ENCODE measurements at places on chromosomes 6 and 20.

GRCh38 chr6:110853754-110854477, 20.7 kb upstream of the AMD1 start:
- no peaks in the 10 kb centered on the region for H3K36me3 ChIP-seq
- peak overlapping the region; percentile 63 for H3K27ac ChIP-seq
- no peaks in the 10 kb centered on the region for H3K4me1 ChIP-seq

DNA sequence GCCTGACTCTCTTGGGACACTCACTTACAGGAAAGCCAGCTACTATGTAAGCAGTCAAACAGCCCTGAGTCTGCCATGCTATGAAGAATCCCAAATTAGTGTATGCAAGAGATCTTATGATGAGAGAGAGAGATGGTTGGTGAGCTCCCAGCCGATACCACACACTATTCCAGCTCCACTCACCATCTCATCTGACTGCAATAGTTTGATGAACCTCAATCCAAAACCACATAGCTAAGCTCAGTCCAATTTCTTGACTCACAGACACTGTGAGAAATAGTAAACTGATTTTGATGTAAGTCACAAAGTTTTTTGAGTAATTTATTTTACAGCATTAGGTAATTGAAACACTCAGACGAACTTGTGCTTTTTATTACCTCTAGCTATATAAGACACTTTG, 441.4 kb downstream of the COL12A1 start:
- H3K27me3 ChIP-seq, result no peaks in the 10 kb centered on the region
- H3K4me1 ChIP-seq, result no peaks in the 10 kb centered on the region
- H3K27ac ChIP-seq, result no peak overlapping the region
- H3K36me3 ChIP-seq, result no peaks in the 10 kb centered on the region

DNA sequence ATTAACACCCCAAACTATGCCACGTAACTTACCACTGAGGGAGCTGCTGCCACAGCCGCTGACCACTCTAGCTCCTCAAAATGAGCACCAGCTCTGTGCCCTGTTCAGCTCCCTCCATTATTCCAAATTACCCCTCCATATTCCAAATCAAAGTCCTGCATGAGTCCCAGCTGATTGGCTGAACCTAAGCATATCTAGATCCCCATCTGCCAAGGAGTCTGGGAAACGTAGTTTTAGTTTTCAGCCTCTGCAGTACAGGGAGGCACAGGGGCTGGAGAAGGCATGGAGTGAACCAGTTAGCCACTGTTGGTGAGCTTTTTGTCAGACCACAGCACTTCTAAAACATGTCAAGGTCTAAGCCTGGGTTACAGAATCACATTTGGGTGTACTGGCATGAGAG, 15.9 kb downstream of the UNC5CL start:
- no peak overlapping the region for H3K4me3 ChIP-seq
- no peak overlapping the region for H3K27ac ChIP-seq
- H3K27me3 ChIP-seq, result no peaks in the 10 kb centered on the region
- H3K36me3 ChIP-seq, result no peaks in the 10 kb centered on the region

DNA sequence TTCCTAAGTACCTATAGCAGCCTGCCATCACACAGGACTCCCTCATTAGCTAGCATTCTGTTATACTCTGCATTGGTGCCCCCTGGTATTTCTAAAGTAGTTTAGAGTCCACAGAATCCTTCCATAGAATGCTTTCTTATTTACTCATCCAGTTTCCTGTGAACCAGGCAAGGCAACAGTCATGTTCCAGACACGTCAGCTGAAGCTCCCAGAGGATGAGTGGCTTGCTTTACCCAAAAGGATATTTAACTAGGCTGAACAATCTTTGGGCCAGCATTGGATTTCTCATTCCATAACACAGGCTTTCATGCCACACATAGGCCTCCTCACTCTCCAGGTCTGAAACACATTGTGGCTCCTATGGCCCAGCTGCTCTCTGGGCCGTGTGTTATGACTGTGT, 203.8 kb upstream of the MAP3K7 start:
- H3K4me3 ChIP-seq, result no peak overlapping the region
- no peak for DNase-seq
- H3K36me3 ChIP-seq, result no peaks in the 10 kb centered on the region
- H3K4me1 ChIP-seq, result peaks cover 3% of the 10 kb centered on the region
- no peaks in the 10 kb centered on the region for H3K27me3 ChIP-seq
- H3K27ac ChIP-seq, result no peak overlapping the region

- H3K36me3 ChIP-seq, result no peaks in the 10 kb centered on the region
- DNase-seq, result no peak
- no peak overlapping the region for H3K27ac ChIP-seq
- peaks cover 7% of the 10 kb centered on the region for H3K4me1 ChIP-seq
These were observed 279.1 kb downstream of the FARS2 start for GRCh38 chr6:5540370-5540769.

DNA sequence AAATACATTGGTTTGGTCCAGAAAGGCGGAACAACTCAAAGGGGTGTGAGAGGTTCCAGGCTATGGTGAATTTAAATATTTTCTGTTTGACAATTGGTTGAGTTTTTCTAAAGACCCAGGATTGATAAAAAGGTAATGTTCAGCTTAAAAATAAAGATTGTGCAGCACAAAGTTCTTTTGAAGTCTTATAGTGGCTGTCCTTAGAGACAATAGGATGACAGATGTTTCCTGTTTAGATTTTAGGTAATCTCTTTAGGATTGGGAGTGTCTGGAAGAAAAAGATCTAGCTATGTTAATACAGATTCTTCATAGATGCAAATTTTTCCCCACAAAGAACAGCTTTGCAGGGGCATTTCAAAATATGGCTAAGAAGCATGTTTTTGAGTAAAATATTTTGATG, 119.7 kb downstream of the GRIK2 start:
- no peak overlapping the region for H3K27ac ChIP-seq
- DNase-seq, result no peak
- H3K4me1 ChIP-seq, result no peaks in the 10 kb centered on the region
- H3K4me3 ChIP-seq, result no peak overlapping the region
- no peaks in the 10 kb centered on the region for H3K36me3 ChIP-seq
- no peaks in the 10 kb centered on the region for H3K27me3 ChIP-seq

DNA sequence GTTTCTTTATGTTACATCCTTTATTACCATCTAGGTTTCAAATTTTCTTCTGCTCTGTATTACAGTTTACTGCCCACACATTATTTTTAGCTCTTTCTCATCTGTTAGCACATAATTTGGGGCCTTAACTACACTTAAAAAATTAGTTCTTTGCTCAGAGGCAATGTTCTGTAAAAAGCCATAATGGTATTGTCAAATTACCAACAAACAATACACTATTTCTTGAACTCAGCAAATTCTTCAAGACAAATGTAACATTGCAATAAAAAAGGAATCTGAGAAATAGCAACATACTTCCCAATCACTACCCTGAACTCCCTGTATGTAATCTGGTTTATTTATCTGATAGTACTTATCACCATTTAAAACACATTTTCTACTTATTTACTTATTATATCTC, 448.6 kb upstream of the OPRM1 start:
- H3K27ac ChIP-seq, result no peak overlapping the region
- no peak overlapping the region for H3K4me3 ChIP-seq
- no peaks in the 10 kb centered on the region for H3K27me3 ChIP-seq
- no peaks in the 10 kb centered on the region for H3K36me3 ChIP-seq
- DNase-seq, result no peak

- DNase-seq, result no peak
- no peaks in the 10 kb centered on the region for H3K27me3 ChIP-seq
- peaks cover 4% of the 10 kb centered on the region for H3K36me3 ChIP-seq
- no peaks in the 10 kb centered on the region for H3K4me1 ChIP-seq
These were observed 29.2 kb downstream of the AKAP7 start for GRCh38 chr6:131164506-131164905.

- no peak for DNase-seq
- H3K27me3 ChIP-seq, result no peaks in the 10 kb centered on the region
- no peak overlapping the region for H3K27ac ChIP-seq
- peaks cover 4% of the 10 kb centered on the region for H3K4me1 ChIP-seq
These were observed 20.1 kb upstream of the HELZ2 start for GRCh38 chr20:63594043-63594561.

DNA sequence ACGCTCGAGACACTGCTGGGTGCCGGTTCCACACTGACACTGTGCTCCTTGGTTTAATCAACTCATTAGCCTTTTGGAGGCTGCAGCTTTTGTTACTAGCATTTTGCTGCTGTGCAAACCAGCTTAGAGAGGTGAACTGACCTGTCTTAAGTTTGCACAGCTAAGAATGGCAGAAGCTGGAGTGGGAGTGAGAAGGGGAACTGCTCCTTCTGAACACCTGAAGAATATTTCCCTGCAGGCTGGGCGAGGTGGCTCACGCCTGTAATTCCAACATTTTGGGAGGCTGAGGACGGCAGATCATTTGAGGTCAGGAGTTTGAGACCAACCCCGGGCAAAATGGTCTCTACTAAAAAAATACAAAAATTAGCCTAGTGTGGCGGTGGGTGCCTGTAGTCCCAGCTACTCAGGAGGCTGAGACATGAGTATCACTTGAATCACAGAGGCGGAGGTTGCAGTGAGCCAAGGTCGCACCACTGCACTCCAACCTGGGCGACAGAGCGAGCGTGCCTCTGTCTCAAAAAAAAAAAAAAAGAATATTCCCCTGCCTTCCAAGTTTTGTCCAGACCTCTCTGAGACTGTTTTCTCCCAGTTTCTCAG, 5.0 kb downstream of the CEBPB start:
- no peak for DNase-seq
- no peaks in the 10 kb centered on the region for H3K27me3 ChIP-seq

DNA sequence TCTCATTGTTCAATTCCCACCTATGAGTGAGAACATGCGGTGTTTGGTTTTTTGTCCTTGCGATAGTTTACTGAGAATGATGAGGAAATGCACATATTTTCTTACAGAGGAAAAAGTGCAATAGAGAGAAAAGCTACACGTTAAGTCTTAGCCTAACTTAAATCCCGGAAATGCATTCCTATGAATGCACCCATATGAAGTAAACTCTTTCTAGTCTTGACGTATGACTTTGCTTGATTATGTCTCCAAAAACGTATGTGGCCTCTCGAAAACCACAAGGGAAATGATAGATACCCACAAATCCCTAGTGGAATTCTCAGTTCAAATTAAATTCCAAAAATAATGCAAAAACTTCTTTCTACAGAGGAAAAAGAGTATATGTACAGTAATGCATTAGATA, 90.7 kb upstream of the SASH1 start:
- no peak overlapping the region for H3K27ac ChIP-seq
- H3K4me1 ChIP-seq, result peaks cover 6% of the 10 kb centered on the region
- no peak for DNase-seq
- no peaks in the 10 kb centered on the region for H3K27me3 ChIP-seq
- H3K36me3 ChIP-seq, result no peaks in the 10 kb centered on the region
- no peak overlapping the region for H3K4me3 ChIP-seq

- no peaks in the 10 kb centered on the region for H3K36me3 ChIP-seq
- DNase-seq, result no peak
- H3K4me1 ChIP-seq, result no peaks in the 10 kb centered on the region
- H3K27ac ChIP-seq, result no peak overlapping the region
These were observed 31.4 kb downstream of the HIVEP2 start for GRCh38 chr6:142913511-142914047.

DNA sequence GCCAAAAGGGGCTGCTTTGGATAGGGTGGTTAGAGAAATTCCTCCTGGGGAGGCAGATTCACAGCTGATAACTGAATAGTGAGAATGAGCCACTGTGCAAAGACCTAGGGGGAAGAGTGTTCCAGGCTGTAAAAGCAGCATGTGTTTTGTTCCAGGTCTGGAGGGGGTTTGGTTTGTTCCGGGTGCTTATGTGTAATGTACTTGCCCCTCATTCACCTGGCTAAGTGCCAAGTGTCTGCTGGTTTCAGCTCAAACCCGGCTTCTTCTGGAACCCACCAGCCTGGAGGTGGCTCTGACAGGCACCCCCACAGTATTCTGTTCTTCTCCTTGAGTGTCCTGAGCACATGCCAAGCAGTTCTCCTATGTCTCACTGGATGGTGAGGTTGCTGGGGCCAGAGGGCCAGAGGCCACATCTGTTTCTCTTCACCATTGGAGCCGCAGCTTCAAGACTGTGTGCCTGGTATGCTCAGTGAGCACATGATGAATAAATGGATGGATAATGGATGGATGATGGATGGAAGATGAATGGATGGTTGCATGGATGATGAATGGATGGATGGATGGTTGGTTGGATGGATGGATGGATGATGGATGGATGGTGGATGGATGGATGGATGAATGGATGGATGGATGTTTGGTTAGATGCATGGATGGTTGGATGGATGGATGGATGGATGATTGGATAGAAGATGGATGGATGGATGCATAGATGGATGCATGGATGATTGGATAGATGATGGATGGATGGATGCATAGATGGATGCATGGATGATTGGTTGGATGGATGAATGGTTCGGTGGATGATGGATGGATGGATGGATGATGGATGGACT, 227.6 kb downstream of the BMP7 start:
- no peaks in the 10 kb centered on the region for H3K36me3 ChIP-seq
- H3K27ac ChIP-seq, result no peak overlapping the region
- H3K4me3 ChIP-seq, result no peak overlapping the region
- DNase-seq, result no peak
- H3K27me3 ChIP-seq, result peaks cover 19% of the 10 kb centered on the region
- H3K4me1 ChIP-seq, result peaks cover 48% of the 10 kb centered on the region

DNA sequence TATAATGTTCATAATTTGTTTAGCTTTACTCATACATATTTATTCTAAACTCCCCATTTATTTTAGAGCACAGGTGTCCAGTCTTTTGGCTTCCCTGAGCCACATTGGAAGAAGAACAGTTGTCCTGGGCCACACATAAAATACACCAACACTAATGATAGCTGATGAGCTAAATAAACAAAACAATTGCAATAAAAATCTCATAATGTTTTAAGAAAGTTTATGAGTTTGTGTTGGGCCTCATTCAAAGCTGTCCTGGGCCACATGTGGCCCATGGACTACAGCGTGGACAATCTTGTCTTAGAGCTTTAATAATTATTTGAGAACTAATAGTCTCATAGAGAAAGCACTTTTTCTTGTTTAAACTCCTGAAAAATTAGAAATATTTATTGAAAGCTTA, 131.3 kb downstream of the MYO6 start:
- H3K27ac ChIP-seq, result no peak overlapping the region
- H3K27me3 ChIP-seq, result no peaks in the 10 kb centered on the region
- H3K4me3 ChIP-seq, result no peak overlapping the region
- H3K36me3 ChIP-seq, result peaks cover 10% of the 10 kb centered on the region
- no peak for DNase-seq

DNA sequence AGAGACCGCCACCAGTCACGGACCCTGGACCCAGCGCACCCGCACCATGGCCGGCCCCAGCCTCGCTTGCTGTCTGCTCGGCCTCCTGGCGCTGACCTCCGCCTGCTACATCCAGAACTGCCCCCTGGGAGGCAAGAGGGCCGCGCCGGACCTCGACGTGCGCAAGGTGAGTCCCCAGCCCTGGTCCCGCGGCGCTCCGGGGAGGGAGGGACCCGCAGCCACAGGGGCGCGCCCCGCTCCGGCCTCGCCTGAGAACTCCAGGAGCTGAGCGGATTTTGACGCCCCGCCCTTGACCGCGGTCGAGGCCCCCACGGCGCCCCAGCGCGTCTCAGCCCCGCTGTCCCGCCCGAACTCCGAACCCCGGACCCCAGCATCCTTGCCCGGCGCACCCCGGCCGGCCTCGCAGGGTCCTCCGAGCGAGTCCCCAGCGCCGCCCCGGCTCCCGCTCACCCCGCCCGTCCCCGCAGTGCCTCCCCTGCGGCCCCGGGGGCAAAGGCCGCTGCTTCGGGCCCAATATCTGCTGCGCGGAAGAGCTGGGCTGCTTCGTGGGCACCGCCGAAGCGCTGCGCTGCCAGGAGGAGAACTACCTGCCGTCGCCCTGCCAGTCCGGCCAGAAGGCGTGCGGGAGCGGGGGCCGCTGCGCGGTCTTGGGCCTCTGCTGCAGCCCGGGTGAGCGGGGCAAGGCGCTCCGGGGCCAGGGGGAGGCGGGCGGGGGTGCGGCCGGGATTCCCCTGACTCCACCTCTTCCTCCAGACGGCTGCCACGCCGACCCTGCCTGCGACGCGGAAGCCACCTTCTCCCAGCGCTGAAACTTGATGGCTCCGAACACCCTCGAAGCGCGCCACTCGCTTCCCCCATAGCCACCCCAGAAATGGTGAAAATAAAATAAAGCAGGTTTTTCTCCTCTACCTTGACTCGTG, at the start of gene OXT:
TSS of gene OXT (plus strand) at position 11 of the 920 bp plus-strand sequence. CDS start at position 47, 36 bp downstream.
- H3K27ac ChIP-seq, result peak within 1 kb of the TSS; percentile 29
- no peaks in the 10 kb centered on the region for H3K36me3 ChIP-seq
- peaks cover 26% of the 10 kb centered on the region for H3K4me1 ChIP-seq
- H3K4me3 ChIP-seq, result peak within 1 kb of the TSS; percentile 71
